Umbilical cord (tissue), 2 donors: ENCODE measurements at places on chromosomes 16 and 17.
A peak's percentile ranks its signal among the peaks of the same experiment; 100 is the strongest.

GRCh38 chr16:73036074-73036826, 11.7 kb downstream of the ZFHX3 start:
- peak; percentile 84 for DNase-seq

- peak; percentile 20 for DNase-seq
Measured at GRCh38 chr17:67999291-67999911, 3.1 kb upstream of the C17orf58 start.

- no peak for DNase-seq
Measured at GRCh38 chr16:84279881-84280280, 14.8 kb upstream of the WFDC1 start.

- DNase-seq: no peak
Measured at GRCh38 chr17:29283496-29283895, 10.5 kb downstream of the NUFIP2 start.
